ENCODE measurements at places on chromosomes 3 and 15.

GRCh38 chr15:48595981-48596380 lies 49.5 kb downstream of the FBN1 start:
- DNase-seq = no peak

GRCh38 chr3:153172796-153173757 lies 11.1 kb downstream of the RAP2B start:
- no peak for DNase-seq

GRCh38 chr3:55272031-55272645 lies 215.0 kb downstream of the WNT5A start:
- DNase-seq = no peak

- peak; percentile 51 for DNase-seq
Observed at GRCh38 chr3:195129644-195130492, 141.1 kb downstream of the XXYLT1 start.
